ENCODE measurements at places on chromosomes 1 and 21.

- peak overlapping the region; percentile 92 for H3K27ac ChIP-seq
- DNase-seq: peak; percentile 36
- 0 out of 2 replicates have a peak overlapping the region, but pooled peaks have one; percentile 51 for H3K4me3 ChIP-seq
- H3K4me1 ChIP-seq: peaks cover 44% of the 10 kb centered on the region
Measured at GRCh38 chr1:183841550-183841949, 36.6 kb downstream of the RGL1 start.

- H3K36me3 ChIP-seq: no peaks in the 10 kb centered on the region
- H3K4me3 ChIP-seq: peak overlapping the region; percentile 3
- H3K27ac ChIP-seq: peak overlapping the region; percentile 82
- peaks cover 32% of the 10 kb centered on the region for H3K4me1 ChIP-seq
- no peaks in the 10 kb centered on the region for H3K27me3 ChIP-seq
Measured at GRCh38 chr1:67652800-67653199, 32.2 kb upstream of the GADD45A start.

GRCh38 chr1:3507636-3508275 lies 53.3 kb downstream of the ARHGEF16 start:
- DNase-seq: no peak
- H3K27me3 ChIP-seq: peaks cover 97% of the 10 kb centered on the region
- no peaks in the 10 kb centered on the region for H3K36me3 ChIP-seq
- no peaks in the 10 kb centered on the region for H3K4me1 ChIP-seq

DNA sequence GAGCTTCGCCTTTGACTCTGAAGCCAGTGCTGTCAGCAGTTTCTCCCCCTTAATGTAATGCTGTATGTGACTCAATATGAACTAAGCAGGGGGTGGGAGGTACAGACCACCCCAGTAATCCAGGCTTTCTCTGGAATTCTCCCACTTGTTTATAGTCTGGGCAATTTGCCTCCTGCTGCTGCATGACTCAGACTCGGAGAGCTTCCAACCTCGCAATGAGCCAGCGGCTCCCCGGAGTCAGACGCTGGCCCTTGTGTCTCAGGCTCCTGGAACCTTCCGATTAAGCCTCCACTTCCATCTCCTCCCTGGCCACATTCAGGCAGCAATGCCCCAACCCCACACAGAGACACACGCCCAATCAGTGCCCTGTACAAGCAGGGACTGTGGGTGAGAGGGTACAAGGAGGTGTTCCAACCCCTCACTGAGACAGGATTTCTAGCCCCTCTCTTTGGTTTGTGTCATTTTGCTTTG lies 471.7 kb upstream of the VAMP3 start:
- no peak overlapping the region for H3K27ac ChIP-seq
- H3K27me3 ChIP-seq: peaks cover 100% of the 10 kb centered on the region
- H3K4me1 ChIP-seq: no peaks in the 10 kb centered on the region
- no peaks in the 10 kb centered on the region for H3K36me3 ChIP-seq
- no peak for DNase-seq

DNA sequence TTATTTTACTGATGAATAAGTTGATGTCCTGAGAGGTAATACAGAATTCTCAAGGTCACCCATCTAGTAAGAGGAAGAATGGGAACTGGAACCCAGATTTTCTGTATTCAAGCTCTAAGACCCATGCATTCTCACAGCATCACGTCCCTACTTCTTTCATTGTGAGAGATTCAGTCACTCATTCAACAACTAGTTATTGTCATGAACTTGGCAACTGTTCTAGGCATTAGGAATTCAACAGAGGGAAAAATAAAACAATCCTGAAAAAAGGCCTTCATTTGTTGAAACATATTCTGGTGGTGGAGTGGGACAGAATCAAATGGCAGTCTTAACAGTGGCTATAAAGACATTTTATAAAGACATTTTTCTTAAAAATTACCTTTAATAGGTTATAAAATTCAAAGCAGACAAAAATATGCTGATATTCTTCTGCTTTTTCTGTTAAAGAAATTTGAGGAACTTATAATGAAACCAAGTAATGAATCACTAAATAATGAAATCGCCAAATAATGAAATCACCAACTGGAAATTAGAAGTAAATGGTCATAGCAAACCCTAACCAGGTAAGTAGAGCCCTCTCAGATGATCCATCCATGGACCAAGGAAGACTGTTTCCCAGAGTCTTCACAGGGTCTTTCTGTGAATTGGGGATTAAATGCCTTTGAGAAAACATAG lies 136.5 kb upstream of the DPYD start:
- H3K27ac ChIP-seq: no peak overlapping the region
- no peak overlapping the region for H3K4me3 ChIP-seq
- no peaks in the 10 kb centered on the region for H3K4me1 ChIP-seq
- no peak for DNase-seq
- H3K27me3 ChIP-seq: no peaks in the 10 kb centered on the region

Measured in MM.1S (cell line).